ENCODE measurements at places on chromosomes 5 and 9.

DNA sequence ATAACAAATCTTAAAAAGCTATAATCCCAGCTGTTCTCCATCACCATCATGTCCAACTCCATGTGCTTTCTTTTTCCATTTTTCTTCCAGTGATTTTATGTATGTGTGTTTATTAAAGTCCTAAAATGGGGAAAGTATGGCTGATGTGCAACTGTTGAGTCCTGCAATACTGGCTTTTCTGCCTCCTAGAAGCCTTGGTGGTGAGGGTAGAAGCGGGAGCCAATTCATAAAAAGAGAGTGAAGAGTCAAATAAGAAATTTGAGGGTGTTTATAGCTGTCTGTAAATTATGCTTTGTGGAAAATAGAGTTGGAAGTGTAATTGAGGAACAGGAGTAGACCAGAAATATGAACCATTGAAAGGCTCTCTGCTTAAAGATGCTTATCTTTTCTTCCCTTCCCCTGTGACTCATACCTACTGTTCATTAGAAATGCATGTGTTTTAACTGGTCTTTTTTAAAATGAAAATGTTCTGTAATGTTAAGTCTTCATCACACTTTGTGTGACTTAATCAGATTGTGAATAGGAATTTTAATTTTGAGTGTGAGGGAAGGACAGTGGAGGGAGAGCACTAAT lies 80.1 kb downstream of the ZCCHC7 start:
- no peak for DNase-seq

DNA sequence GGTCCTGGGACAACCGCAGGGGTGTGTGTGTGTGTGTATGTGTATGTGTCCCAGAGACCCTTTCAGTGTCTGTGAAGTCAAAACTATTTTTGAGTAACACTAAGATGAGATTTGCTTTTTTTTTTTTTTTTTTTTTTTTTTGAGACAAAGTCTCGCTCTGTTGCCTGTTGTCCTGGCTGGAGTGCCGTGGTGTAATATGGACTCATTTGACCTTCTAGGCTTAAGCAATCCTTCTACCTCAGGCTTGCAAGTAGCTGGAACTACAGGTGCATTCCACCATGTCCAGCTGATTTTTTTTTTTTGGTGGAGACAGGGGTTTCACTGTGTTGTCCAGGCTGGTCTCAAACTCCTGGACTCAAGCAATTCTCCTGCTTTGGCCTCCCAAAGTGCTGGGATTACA lies 97.4 kb upstream of the KLF9 start:
- DNase-seq = no peak

DNA sequence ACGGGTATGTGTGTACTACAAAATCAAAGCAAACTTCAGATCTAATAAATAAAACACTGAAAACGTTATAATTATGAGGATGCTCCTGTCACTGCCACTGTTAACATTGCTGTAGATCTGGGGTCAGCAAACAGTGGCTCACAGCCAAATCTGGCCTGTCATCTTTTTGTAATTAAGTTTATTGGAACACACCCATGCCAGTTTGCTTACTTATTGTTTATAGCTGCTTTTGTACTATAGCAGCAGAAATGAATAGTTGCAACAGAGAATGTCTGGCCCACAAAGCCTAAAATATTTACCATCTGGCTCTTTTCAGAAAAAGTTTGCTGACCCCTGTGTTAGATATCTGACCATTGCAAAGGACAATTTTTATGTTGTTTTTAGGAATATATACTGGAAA lies 32.1 kb downstream of the PRRC1 start:
- DNase-seq = no peak

GRCh38 chr9:116280529-116280928 lies 126.9 kb downstream of the PAPPA start:
- peak; percentile 50 for DNase-seq

DNA sequence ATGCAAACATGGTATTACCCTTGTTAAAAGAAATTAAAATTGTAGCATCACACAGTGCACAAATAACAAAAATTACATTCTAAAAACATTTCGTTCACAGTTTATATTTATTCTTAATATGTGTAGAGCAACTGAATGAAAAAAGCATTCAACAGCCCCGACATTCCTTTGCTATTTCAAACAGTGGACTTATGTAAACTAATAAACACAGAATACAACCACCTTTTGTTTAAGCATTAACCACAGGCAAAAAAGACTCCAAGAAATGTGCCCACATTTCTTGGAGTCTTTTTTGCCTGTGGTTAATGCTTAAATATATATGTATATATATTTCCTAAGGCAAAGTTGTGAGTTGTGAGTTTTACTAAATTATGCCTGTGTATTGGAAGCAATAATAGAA lies 532.5 kb upstream of the DAP start:
- no peak for DNase-seq

GRCh38 chr9:74753650-74754049 lies 134.1 kb downstream of the TRPM6 start:
- DNase-seq = no peak

GRCh38 chr5:164934561-164934960 lies 1429.1 kb downstream of the MAT2B start:
- no peak for DNase-seq

- no peak for DNase-seq
Measured at GRCh38 chr5:38666668-38667498, 110.4 kb upstream of the LIFR start.

- no peak for DNase-seq
Measured at GRCh38 chr5:174189654-174190541, 144.4 kb downstream of the NSG2 start.

DNA sequence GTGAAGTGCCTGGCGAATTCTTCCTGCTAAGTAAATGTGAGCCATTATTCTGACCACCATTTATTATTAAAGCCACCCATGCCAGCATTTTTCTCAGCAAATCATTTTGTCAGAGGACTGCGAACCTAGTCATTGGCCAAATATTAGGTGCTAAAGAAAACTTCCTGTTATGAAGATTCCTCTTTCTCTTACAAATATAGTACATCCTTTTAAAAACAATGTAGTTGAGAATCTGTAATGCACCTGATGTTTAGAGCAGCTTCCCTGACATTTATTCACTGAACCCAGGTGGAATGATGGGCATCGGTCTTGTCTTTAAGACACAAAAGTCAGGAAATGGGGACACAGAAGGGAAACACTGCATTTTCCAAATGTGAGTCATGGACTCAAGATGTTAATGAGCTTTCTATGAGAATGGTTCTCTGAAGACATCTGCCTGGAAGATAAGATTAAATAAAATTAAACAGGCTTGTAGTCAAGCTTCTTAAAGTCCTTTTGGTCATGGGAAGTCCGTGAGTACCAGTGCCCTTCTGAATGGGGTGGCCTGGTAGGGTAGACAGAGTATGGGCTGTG lies 290.6 kb downstream of the FBXL7 start:
- no peak for DNase-seq

DNA sequence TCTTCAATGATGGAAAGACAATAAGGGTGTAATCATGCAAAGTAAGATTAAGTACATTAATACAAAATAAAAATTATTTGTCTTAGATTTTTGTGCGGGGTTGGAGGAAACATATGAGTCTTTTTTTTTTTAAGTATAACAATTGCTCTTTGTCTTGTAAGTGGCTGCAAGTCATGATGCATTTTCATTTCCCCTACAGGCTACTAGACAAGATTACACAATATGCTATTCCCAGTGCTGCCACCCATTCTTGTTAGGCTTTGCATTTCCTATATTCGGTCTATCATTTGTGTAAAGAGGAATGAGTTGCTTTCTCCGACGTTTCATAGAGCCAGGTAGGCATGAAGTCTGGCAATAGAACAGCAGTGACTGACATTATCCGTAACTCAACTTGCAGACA lies 294.2 kb upstream of the CYLC2 start:
- DNase-seq = no peak

DNA sequence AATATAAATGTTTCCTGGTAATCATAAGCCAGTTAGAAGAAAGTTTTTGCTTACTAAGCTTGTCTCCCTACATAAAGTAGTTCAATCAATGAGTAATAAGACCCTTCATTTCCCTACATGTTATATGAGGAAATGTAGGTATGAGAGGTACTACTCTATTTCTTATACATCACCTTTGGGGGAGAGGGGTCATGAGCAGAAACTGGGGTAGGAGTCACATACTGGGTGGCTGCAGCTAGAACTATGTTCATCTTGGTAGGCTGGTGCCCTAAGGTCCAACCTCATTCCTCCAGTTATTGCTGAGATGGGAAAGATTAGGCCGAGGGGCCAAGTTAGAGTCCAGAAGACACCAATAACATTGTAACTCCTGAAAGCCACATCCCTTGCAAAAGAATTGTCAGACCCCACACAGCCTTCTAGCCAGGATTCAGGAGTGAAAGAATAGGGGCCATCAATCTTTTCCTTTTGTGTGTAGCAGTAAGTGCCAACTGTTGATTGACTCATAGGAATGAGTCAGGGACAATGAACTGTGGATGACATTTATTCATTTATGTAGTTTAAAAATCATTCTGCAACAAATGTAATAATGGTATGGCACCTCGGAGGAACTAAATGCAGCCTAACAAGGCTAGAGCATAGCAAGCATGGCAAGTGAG lies 21.6 kb upstream of the SREK1 start:
- DNase-seq = no peak

GRCh38 chr5:149731617-149732323 lies 1.7 kb downstream of the PPARGC1B start:
- DNase-seq = peak; percentile 65

- DNase-seq = no peak
Measured at GRCh38 chr5:89338935-89339334, 456.0 kb upstream of the MEF2C start.

DNA sequence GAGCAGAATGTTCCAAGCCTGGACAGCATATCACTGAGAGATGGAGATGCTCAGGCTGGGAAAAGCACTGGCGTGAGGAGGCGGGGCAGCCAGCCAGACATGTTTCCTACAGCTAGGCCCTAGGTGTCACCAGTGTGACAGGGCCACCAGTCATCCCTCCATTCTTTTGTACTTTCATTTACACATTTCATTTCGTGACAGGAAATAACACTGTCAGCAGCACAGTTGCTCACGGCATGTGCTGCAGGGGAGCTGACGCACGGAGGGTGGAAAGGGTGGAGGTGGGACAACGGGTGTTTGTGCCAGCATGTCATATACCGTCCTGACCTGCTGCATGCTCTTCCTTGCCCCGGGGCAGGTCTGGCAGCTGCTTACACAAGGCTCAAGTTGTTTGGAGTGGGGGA lies 14.8 kb upstream of the CEMIP2 start:
- peak; percentile 89 for DNase-seq

DNA sequence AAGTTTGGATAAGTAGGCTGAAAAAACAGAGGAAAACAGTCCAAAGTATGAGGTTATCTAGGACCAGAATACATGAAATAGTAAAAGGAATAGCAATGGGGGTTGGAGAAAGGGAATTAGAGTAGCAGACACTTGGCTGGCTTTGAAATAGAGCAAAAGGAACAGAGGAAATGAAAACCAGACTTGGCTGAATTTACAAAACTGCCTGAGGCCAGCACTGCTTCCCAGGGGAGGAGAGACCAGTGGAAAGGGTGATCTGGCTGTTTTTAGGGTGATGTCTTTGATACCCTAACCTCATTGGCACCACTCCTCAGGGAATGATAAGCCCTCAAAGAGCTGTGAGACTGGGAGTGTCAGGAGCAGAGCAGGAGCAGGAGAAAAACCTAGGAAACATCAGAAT lies 413.4 kb upstream of the SLC30A5 start:
- no peak for DNase-seq

DNA sequence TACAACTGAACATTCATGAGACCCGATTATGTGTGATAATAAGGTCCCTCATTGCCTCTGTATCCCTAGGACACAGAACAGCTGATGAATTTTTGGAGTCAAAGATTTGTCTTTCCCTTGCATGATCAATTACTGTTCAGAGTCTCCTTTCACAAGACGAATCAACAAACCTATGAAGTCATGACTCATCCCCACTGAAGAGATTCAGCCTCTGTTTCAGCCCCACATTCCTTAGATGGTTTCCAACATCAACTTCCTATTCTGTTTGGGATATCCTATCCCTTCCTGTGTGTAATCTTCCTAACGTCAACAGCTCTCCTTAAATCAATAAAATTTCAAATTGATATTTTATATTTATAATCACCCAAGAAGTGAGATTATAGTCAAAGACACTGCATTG lies 199.0 kb downstream of the DNAH5 start:
- DNase-seq = peak; percentile 25

- no peak for DNase-seq
Measured at GRCh38 chr5:127307868-127308267, 17.3 kb downstream of the MEGF10 start.

GRCh38 chr9:77531400-77531799 lies 116.7 kb downstream of the GNA14 start:
- no peak for DNase-seq

- no peak for DNase-seq
Measured at GRCh38 chr5:123367739-123368138, 55.5 kb downstream of the CEP120 start.

DNA sequence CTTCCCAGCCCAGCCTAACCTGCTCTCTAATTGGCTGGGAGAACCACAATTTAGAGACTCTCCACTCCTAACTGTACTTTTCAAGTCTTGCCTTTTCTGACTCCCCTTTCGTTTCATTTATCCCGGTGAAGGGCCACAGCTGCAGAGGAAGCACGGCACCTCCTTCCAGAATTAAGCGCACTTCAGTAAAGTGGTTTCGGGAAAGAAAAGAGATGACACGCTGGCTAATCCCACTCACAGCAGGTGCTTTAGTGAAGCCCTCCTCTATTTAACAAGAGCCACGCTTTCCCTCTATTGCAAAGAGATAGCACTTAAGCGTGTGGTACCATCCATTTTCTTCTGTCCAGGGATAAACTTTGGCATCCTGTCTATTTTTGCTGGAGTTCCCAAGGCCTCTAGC lies 4.8 kb downstream of the DNAH5 start:
- no peak for DNase-seq

DNA sequence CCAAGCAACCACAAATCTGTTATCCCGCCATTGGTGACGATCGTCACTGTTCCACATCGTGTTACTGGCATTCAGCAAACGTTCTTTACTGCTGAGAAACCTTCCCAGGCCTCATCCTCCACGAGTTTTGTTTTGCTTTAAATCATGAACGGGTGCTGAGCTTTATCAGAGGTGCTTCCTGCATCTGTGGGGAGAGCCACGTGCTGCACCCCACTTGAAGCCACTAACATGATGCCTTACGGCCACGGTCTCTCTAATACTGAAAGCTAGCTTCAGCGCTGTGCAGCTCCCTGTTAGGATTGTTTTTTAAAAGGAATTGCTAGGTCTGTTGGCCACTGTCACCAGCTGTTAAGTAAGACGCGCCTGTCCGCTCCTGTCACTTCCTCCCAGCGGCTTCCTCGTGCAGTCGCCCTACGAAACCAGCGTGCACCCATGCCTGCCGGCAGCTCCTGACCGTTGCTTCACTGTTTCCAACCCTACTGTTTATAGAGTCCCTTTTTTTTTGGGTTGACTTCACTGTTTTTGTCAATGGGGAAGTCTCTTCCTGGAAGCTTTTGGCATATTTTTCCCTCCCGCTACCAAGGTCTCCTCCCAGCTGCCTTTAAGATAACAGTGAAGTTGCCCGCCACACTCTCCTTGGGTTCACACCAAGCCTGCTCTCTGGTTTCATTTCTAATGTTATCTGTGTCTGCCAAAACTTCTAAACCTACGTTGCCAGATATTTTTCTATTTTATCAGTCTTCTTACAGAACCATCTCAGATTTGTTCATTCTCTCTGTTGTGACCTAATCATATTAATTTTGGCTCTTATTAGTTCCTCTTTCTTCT lies 20.3 kb downstream of the LPCAT1 start:
- no peak for DNase-seq

- no peak for DNase-seq
Measured at GRCh38 chr5:28370896-28371295, 1332.5 kb upstream of the CDH9 start.

- DNase-seq = no peak
Measured at GRCh38 chr5:167514461-167514860, 777.0 kb upstream of the WWC1 start.
